T-helper 9 cell (primary cell): ENCODE measurements at places on chromosomes 1 and 21.

DNA sequence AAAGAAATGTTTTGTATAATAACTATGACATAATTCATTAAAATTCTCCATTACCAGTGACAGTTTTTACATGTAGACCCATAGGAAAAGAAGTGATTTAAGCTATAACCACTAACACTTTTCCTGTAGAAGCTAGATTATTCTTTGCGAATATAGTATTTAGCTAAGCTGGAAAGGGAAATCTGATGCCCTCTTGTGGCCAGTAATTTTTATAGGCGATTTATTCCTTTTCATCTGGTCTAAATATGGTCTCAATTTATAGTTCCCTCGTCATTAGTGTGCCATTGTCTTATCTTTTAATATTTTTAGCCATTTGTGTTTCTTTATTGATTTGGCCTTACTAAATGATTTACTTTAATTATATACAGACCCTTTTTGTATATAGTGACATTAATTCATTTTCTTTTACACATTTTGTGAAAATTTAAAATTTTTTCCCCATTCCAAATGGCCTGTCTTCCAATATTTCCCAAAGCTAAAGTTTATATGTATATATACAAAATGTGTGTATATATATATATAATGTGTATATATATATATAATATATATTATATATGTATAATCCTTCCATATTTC lies 26.7 kb downstream of the BTG3 start:
- DNase-seq = no peak

GRCh38 chr1:91166106-91166712 lies 144.4 kb upstream of the ZNF644 start:
- DNase-seq = no peak

DNA sequence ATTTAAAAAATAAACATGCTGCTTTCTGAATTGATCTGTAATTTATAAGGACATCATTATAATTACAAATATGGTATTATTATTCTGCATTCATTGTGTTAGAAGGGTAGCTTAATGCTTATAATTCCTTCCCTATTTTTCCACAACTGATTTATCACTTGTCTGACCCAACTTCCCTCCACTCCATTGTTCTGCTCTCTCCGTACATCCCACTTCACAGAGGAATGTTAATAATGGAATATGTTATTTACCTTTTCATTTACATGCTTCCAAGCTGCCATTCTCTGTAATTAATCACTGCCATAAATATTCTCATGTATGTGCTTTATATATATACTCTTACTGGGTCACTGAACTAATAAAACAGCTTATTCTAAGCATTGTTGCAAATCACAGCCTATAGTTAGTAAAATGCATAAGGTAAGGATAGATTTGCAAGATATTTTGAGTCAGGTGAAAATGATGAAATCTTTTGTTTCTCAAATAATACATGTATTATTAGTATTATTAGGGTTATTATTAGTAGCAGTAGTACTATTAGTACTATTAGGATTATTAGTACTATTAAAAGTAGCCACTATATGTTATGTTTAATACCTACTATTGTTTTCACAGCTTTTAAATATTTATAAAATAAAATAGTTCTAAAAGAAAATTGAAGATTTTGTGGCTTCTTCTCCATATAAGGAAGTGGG lies 70.6 kb upstream of the NEK7 start:
- no peak for DNase-seq

DNA sequence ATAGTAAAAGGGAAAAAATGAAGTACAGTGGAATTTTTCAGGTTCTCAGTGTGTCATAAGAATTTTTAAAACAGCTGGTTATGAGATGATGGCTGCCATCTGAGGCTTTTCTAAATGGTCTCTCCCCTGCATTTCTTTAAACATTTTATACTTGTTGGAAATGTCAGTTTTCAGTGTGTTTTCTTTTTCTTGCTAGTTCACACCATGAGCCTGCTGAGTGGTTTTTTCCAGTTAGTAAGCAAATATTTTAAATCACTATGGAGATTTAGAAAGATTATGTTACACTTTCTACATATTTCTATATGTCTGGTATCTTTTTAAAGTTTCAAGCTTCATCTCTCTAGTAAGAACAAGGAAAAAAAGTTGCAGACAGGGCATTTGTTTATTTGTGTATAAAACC lies 9.6 kb downstream of the RBM15 start:
- DNase-seq = no peak

DNA sequence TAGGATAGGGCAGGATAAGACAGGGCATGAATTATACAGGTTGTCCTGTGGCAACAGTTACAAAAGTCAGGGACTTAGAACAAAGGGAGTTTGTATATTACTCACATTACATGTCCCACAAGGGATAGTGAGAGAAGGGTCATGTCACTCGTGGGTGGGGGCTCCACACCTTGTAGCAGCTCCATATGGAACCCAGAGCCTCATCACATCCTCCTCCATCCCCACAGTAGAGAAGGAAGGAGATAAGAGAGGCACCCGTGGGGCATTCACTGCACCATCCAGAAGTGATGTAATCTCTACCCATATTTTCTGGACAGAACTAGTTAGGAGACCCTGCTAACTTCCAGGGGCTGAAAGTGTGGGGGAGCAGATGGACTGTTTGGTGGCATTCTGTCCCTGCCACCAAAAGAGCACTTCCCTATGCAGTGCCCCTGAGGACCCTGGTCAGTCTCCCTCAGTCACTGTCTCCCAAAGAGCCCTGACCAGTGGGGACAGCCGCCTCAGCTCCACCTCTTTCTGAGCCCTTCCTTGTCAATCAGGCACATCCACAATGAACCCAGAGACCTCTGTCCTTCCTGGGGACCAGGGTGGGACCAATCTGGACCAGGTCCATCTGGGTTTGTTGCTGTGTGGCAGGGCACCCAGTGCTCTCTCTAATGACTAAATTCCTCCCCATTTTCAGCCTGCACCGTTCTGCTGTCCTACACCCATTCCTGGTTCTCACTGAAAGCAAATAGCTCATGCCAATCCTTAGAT lies 154.8 kb upstream of the ETV3 start:
- DNase-seq = no peak

GRCh38 chr1:154220970-154221277 lies 169 bp downstream of the UBAP2L start:
- DNase-seq = no peak

DNA sequence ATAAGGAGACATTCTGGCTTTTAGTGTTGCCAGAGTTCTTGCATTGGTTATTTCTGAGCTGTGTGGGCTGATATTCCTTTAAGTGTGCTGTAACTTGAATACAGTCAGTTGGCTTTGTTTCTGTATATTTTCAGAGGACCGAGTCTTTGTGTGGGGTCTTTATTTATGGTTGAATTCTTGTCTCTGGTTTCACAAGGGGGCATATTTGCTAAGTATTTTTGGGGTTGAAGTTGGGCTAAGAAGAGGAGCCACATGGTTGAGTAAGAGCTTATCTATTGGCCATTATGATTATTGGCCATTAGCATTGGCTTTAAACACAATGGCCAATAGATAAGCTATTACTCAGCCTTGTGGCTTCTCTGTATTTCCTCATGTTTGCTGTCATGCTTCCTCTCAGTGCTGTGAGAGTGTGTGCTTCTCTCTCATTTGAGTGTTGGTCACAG lies 26.3 kb upstream of the PTGFR start:
- DNase-seq = no peak

DNA sequence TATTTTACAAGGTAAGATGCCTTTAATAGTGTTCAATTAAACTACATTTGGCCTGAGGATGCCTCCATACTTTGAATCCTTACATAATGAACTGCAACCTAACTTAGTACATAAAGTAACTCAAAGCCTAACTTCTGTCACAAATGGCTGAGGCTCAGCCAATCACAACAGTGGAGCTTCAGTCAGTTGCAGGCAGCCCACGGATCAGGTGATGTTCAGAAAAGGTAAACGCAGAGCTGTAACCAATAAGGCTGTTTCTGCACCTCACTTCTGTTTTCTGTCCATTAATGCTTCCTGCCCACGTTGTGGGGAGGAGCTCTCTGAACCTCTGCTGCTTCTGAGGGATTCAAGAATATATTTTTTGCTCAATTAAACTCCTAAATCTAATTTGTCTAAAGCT lies 94.8 kb upstream of the KIAA0040 start:
- no peak for DNase-seq

GRCh38 chr1:45608175-45609156 lies 15.4 kb downstream of the CCDC17 start:
- DNase-seq = no peak

GRCh38 chr1:226987179-226987536 lies 47.1 kb downstream of the COQ8A start:
- no peak for DNase-seq

- DNase-seq = no peak
These were observed 890.6 kb downstream of the KCNT2 start for GRCh38 chr1:195717651-195718050.

GRCh38 chr1:61051719-61052394 lies 30.5 kb upstream of the NFIA start:
- no peak for DNase-seq
